Stimulated activated CD4-positive, alpha-beta T cell treated with anti-CD3 and anti-CD28 coated beads, Interleukin-15, amount 100 ng/mL, for 1 hour (primary cell): ENCODE measurements at places on chromosomes 13 and 19.

DNA sequence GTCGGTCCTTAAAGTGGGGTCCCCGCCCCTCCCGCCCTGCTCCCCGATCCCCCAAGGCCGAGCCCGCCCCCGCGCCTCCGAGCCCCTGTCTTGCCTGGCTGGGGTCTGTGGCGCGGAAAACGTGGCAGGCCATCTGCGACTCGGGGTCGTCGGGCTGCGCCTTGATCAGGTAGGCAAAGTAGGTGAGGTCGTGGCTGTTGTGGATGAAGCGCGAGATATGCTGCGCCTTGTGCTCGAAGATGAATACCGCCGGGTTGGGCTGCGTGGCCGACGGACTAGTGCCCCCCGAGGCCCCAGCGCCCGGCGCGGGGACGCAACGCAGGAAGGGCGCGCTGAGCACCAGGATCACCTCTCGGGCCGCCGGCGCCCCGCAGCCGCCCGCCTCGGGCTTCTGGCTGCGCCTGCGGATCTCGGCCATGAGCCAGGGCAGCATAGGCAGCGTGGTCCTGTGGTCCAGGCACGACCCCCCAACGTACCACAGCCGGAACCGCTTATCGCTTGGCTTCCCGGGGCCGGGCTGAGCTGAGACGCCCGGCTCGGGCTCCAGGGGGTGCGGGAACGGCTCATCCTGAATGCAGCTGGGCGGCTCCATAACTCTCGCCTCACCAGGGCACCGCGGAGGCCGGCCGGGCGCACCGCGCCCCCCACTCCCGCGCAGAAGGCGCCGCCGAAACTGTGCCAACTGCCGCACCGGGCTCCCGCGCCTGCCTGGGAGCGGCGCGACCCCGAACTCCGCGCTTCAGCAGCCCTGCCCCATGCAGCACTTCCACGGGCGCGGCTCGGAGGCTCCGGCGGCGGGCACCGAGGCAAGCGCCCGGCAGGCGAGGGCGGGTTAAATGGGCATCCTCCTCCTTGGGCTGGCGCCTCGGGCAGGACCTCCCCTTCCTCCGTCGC, 546 bp downstream of the TBC1D4 start:
- no peak for DNase-seq

GRCh38 chr13:110244071-110244830, 62.7 kb downstream of the COL4A1 start:
- no peak for DNase-seq

- no peak for DNase-seq
Measured at GRCh38 chr13:83223546-83223945, 658.7 kb downstream of the SLITRK1 start.

DNA sequence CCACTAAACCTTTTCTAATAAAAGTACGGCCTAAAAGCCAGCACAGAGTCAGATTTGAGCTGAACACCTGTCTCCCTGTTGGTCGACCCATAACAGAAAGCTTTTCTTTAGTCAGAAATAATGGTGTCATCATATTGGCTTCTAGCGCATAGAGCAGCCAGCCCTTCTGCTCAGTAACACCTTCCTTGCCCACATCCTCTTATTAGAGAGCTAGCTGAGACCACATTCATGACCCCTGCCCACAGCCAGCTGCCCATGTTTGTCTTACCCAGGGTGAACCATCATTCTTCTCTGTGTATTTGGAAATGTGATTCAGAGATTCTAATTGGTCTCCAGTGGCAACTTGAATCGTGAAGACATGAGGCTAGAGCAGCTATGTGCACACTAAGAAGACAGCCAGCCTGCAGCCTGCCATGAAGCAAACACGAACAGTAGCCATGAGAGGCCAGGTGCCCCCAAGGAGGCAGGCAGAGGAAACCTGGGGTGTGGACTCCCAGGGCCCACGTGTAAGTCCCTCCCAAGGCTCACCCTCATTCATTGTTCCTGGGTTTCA, 82.3 kb upstream of the PDCD5 start:
- DNase-seq, result no peak

DNA sequence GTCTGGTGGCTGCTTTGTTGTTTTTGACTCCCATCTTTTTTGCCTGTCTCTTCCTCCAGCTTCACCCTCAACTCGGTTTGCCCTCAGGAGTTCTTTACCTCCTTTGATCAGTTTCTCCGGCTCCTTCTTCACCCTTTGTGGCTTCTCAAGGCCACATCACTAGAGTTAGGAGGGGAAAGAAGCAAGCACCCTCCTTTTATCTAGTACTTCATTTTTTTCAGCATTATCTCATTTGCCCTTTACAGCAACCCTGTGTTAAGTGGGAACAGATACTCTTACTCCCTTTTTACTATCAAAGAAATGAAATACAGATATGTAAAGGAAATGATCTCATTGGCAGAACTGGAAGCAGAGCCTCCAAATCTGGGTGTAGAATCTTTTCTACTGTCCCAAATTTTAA, 26.9 kb downstream of the RAP2A start:
- DNase-seq, result no peak

GRCh38 chr13:29284726-29285125, 310.8 kb downstream of the SLC7A1 start:
- DNase-seq, result no peak

DNA sequence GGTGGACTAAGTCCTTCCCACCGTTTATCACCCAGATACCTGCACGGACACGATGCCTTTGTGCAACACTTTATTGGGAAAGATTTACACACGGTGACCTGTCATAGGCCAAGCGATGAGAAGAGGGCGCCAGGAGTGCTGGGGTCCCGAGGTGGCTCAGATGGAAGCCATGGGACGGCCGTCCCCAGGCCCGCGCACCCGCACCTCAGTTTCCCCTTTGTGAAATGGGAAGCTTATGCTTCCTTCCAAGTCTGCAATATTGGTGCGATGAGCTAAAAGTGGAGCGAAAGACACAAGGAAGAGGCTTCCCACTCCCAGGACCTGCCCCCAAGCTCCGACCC, 369 bp upstream of the TMC4 start:
- DNase-seq, result no peak

DNA sequence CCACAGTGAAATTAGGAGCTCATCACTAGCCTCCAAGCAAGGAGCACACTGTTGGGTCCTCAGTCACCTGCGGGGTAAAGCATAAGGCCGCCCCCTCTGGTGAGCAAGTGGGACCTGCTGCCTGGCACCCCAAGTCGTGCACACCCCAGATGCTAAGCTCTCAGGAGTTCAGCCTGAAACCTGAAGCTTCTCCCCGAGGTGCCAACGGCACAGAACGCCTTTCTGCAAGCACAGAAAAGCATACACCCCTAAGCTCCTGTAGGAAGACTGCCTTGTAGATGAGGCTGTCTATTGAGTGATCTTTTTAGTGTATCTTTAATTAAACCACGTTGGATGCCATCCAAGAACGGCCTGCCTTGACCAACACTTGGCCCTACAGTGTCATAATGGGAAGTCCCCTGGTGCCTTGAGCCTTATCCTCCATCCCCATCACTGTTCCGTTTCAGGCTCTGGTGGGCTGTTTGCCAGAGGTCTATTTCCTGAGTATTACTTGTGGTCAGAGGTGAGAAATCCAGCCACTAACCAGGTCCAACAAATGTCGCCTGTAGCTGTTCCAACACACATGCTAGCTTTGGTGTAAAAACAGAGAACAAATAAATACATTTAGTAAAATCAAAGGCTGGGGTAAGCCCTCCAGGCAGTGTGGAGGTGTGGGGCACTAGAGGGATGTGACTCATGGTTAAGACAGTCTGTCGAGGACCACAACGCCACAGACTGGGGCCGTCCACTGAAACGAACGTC, 44.8 kb downstream of the C13orf42 start:
- DNase-seq, result no peak

DNA sequence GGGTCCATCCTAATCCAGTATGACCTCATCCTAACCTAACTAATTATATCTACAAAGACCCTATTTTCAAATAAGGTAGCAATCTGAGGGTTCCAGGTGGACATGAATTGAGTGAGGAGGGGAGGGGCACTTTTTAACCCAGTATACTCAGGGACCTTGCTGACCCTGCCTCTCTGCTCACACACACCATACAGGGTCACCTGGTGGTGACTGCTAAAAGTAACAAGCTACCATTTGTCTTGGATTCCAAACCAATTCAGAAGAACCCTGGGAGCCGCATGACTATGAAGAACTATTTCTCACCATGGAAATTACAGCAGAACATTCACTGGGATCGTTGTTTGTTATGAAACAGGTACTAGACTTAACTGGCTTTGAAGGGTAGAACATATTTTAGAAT, 151.9 kb downstream of the LACC1 start:
- DNase-seq, result no peak

- DNase-seq, result no peak
Measured at GRCh38 chr13:31538067-31539042, 201.0 kb upstream of the RXFP2 start.
